ENCODE measurements at places on chromosomes 3 and 15.

DNA sequence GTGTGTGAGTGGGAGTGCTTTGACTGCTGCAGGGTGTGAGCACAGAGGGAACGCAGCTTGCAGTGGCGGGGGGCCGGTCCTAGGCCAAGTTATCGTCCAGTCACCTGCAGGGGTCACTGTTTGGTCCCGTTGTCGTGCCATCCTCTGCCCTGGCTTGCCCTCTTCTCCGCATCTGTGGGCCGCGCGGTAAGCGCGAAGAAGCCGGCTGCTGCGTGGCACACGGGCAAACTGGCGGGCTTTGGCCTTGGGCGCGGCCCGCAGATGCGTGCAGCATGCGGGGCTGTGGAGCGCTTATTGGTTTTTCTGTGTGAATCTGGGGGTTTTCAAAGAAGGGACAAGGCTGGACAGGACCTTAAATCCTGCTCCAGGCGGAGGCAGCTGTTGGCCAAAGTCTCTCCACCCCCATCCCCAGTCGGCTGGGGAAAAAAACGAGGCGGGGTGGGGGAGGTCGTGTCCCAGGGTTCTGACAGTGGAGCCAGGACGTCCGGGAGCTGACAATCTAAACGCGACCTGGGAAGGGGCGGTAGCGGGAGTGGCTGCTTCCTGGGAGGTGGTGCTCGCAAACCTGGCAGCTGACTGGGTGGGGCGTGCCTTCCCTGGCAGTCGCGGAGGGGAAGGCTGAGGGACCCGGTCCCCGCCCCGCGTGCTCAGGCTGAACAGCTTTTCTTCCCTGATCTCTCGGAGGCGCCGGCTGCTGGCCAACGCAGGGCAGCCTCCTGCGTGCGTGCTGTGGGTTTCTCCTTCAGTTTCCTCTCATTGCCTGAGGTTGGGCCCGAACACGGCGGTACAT lies 39.7 kb upstream of the VEPH1 start:
- no peak for DNase-seq

GRCh38 chr3:64619216-64619615 lies 68.6 kb downstream of the ADAMTS9 start:
- no peak for DNase-seq

DNA sequence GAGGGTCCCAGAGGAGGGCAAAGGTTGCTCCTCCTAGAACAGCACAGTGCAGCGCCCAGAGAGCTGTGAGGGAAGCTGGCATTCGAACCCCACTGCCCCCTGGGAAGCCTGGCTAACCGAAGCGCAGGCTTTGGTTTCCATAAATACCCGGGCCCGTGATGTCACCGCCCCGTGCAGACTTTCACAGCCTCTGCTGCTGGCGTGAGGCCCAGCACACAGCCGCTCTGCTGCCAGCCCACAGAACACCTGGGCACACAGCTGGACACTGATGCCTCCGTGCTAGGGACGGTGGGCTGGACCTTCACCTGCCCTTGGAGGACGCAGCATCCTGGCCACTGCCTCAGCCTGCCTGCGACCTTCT lies 1.0 kb downstream of the IQSEC1 start:
- peak; percentile 69 for DNase-seq

- peak; percentile 17 for DNase-seq
These were observed 235.3 kb downstream of the CDIN1 start for GRCh38 chr15:36814708-36815107.

GRCh38 chr3:42014921-42015533 lies 53.1 kb upstream of the ULK4 start:
- DNase-seq, result peak; percentile 79

- DNase-seq, result peak; percentile 50
These were observed 94.0 kb downstream of the GTPBP8 start for GRCh38 chr3:113084777-113085176.

GRCh38 chr3:17605032-17605431 lies 137.4 kb downstream of the TBC1D5 start:
- DNase-seq, result peak; percentile 46

GRCh38 chr15:70198441-70199123 lies 100.9 kb upstream of the TLE3 start:
- no peak for DNase-seq

DNA sequence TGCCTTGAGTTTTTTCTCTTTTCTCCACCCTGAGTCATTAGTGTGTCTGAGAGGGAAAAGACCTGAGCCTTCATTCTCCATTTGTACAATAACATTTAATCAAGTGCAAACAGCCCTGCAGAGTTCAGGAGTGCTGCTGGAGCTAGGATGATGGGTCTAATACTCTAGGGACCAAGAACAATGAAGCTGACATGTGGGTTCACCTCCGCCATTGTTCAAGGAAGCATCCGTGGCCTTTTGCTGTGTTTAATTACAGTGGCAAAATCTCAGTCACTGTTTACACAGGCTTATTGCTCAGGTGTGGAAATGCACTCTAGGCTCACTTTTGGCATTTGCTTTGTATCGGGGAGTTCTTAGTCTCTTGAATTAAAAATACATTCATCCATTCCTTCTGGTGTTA lies 259.6 kb downstream of the LRTM1 start:
- DNase-seq, result no peak

DNA sequence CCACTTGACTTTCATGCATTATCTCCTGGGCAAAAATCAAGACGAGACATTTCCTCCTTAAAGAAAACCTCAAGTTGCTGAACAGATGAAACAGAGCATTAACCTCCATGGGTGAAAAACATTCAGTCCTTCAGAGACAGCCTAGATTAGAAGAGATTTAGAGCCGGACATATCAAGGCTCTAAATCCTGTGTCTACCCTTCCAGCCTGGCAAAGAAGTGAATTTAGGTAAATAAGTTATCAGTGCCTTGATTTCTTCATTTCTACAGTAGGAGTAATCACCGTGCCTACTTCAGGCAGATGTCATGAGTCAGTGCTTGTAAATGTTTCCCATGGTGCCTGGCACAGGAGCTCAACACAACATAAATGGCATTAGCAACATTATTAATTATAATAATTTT lies 159.3 kb upstream of the PRICKLE2 start:
- DNase-seq, result no peak

- DNase-seq, result no peak
These were observed 18.7 kb downstream of the STARD9 start for GRCh38 chr15:42594095-42594494.

GRCh38 chr3:44125246-44125645 lies 116.4 kb upstream of the TOPAZ1 start:
- DNase-seq, result no peak

DNA sequence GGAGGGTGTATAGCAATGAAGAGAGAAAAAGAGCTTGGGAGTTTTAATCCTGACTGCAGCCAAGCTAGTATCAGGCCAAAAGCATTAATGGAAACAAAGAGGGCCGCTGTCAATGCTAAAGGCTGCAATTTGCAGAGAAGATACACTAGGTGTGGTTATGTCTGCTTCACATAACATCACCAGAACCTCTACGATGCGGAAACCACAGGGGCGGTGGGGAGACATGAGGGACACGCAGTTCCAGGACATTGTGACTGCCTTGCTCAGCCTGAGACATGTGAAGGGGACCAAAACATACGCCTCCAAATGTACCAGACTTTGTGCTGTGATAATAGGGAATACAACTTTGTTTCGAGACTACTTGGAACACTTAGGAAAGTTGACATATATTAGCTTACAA lies 88.4 kb downstream of the APBA2 start:
- no peak for DNase-seq

DNA sequence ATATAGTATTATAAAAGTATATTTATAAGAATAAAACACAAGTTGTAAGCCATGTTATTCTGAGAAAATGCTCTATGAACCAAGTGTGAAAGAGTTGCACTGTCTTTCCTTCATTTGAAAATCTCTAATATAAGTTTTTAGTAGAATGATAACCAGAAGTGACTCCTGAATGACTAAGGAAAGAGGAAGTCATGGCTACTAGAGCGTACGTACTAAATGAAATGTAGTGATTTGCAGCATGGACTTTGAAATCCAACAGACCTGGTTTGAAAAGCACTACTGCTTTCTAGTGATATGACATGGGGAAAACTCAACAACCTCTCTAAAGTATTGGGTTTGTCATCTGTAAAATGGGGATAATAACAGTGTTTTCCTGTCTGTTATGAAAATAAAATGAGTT lies 10.3 kb upstream of the DNAJC13 start:
- DNase-seq, result peak; percentile 22

- DNase-seq, result no peak
These were observed 10.3 kb downstream of the ATP11B start for GRCh38 chr3:182803596-182803995.

- no peak for DNase-seq
These were observed 98.0 kb upstream of the ARHGEF26 start for GRCh38 chr3:154023148-154023547.

- no peak for DNase-seq
These were observed 73.8 kb downstream of the FHIT start for GRCh38 chr3:61177450-61177849.

DNA sequence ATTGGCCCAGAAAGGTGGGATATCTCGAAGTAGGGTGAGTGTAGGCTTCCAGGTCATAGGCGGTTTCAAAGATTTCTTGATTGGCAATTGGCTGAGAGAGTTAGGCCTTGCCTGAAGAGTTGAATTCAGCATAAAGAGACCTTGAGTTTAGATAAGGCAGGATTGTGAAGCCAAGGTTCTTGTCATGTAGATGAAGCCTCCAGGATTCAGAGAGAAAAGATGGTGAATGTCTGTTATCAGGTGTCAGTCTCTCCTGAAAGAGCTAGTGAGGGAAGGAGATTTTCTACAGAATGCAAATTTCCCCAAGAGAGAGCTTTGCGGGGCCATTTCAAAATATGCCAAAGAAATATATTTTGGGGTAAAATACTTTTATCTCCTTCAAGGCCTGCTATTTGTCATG lies 217.0 kb upstream of the TLE3 start:
- DNase-seq, result no peak

DNA sequence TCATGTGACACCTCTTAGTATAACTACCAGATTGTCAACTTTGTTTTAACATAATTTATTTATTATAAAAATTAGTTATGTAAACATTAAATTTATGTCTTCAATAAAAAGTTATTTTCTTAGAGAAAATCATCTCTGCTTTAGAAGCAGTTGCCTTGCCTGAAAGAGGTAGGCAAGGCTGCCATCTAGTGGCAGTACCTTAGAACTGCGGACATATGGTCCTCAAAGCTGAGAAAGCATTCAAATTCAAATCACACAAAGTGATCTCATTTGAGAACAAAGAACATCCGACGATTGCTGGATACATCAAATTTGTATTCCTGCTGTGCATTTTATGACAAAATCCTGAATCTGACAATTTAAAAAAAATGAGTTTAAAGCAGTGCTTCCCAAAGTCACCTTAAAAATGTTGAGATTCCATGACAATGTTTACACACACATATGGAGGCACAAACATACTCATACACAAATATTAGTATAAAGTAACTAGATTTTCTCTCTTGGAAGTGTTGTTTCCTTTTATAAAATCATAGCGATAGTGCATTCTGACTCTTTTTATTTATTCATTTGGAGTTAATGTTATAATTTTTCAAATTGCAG lies 617.4 kb downstream of the CADM2 start:
- DNase-seq, result peak; percentile 51

DNA sequence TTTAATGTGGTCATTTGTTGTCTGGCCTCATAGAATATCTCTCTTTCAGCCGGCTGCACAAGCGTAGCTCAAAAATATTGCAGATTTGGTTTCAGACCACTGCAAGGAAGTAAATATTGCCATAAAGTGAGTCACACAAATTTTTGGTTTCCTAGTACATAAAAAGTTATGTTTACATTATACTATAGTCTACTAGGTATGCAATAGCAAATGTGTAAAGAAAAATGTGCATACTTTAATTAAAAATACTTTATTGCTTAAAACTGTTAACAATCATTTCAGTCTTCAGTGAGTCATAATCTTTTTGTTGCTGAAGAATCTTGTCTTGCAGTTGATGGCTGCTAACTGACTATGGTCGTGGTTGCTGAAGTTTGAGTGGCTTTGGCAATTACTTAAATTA lies 425.1 kb upstream of the ROBO1 start:
- no peak for DNase-seq

- DNase-seq, result peak; percentile 20
These were observed 62.1 kb downstream of the SLC49A4 start for GRCh38 chr3:122857019-122857418.

DNA sequence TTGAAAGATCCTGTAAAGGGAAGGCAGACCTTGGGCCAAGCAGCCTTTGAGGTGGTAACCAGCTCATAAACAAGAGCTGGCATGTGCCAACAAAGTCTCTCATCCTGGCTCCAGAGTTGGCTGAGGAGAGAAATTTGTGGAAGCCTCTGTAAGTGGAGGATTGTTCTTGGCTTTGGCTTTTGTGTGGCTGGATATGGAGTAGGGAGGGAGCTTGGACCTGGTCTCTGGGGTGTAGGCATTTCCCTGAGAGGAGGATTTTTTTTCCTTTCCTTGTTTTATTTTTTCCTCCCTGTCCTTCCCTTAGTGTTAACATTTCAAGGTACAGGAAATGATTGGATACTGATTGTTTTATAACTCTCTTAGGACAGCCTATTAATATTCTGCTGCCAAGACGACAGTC lies 60.8 kb downstream of the ZNF609 start:
- no peak for DNase-seq

GRCh38 chr3:19948226-19948591 lies 1.3 kb downstream of the RAB5A start:
- DNase-seq, result no peak
